ENCODE measurements at places on chromosomes 1 and 21.

- H3K27ac ChIP-seq, result no peak overlapping the region
- H3K4me1 ChIP-seq, result no peaks in the 10 kb centered on the region
- H3K36me3 ChIP-seq, result peaks cover 38% of the 10 kb centered on the region
- H3K4me3 ChIP-seq, result no peak overlapping the region
Measured at GRCh38 chr1:201876148-201876818, 12.4 kb upstream of the SHISA4 start.

DNA sequence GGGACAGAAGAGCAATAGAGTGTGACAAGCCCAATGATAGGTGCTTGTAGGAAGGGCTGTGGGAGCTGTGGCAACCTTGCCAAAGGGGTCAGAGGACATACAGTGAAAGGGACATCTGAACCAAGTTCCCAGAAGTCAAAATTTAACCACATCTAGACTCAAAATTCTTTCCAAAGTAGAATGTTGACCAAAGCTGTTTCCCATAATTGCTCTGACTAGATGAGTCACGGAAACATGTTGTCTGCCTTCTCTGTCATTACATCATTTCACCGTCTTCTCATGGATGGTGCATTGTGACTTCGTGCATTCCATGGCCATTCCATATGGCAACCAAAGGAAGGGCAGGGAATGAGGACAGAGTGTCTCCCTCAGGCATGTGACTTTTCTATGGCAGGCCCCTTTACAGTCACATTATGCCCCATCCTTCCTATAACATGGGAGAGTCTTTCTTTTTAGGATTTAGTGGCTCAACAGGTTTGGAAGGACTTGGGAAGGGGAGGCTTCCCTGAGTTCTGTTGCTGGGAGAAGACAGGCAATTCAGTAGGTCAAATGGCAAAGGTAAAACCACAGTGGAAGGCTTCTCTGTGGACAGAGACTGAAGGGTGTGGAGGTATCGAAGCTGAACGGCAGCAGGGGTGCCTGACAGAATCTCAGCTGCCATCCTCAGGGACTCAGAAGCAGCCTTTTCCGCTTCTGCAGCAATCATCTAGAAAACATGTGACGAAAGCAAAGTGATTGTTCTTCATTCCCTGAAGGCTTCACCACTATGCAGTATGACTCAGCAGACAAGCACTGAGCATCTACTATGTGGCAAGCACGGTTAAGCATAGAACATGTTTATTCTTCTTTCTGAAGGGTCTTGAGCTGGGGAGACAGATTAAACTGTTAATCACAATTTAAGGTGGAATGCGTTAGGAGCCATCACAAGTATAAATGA lies 24.7 kb downstream of the NPHS2 start:
- H3K36me3 ChIP-seq, result no peaks in the 10 kb centered on the region
- peaks cover 2% of the 10 kb centered on the region for H3K27me3 ChIP-seq
- H3K27ac ChIP-seq, result no peak overlapping the region
- no peaks in the 10 kb centered on the region for H3K4me1 ChIP-seq
- no peak overlapping the region for H3K4me3 ChIP-seq

- DNase-seq, result no peak
- H3K27ac ChIP-seq, result no peak overlapping the region
- H3K4me3 ChIP-seq, result no peak overlapping the region
- no peaks in the 10 kb centered on the region for H3K27me3 ChIP-seq
- no peaks in the 10 kb centered on the region for H3K36me3 ChIP-seq
Measured at GRCh38 chr1:69491416-69491815, 76.3 kb upstream of the LRRC7 start.

DNA sequence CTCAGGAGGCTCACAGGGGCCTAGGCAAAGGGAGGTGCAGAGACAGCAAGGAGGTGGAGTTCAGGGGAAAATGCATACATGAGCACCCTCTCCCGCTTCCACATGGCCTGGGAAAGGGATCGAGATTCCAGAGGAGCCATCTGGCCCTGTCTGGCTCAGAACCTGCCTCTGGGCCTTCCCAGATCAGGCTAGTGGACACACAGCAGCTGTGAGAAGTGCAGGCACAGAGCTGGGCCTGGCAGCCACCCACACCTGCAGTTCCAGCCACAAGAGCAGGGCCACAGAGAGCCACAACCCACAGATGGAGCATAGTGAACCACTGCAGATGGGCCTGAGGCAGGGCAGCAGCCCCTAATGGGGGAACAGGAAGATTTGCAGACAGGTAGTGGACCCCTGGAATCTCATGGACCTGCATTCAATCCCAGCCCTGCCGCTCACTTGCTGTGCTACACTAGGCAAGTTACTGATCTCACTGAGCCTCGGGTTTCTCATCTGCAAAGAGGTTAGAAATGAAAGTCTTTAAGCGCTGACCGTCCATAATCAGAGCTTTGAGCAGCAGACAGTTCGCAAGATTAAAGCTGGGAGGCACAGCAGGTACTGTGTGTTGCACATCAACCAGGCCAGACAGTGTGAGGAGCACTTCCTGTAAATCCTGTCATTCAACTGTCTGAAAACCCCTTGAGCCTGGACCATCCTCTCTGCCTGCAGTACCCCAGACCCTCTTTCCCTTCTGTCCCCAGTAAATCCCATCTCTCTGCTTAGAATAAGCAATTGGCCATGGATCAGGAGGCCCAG lies 58.0 kb downstream of the MATN1 start:
- no peak for DNase-seq
- no peaks in the 10 kb centered on the region for H3K36me3 ChIP-seq
- H3K4me1 ChIP-seq, result no peaks in the 10 kb centered on the region
- H3K27ac ChIP-seq, result no peak overlapping the region

- no peak for DNase-seq
- H3K27ac ChIP-seq, result no peak overlapping the region
- H3K4me3 ChIP-seq, result no peak overlapping the region
- H3K4me1 ChIP-seq, result no peaks in the 10 kb centered on the region
Measured at GRCh38 chr1:22210176-22210575, 67.3 kb upstream of the WNT4 start.

DNA sequence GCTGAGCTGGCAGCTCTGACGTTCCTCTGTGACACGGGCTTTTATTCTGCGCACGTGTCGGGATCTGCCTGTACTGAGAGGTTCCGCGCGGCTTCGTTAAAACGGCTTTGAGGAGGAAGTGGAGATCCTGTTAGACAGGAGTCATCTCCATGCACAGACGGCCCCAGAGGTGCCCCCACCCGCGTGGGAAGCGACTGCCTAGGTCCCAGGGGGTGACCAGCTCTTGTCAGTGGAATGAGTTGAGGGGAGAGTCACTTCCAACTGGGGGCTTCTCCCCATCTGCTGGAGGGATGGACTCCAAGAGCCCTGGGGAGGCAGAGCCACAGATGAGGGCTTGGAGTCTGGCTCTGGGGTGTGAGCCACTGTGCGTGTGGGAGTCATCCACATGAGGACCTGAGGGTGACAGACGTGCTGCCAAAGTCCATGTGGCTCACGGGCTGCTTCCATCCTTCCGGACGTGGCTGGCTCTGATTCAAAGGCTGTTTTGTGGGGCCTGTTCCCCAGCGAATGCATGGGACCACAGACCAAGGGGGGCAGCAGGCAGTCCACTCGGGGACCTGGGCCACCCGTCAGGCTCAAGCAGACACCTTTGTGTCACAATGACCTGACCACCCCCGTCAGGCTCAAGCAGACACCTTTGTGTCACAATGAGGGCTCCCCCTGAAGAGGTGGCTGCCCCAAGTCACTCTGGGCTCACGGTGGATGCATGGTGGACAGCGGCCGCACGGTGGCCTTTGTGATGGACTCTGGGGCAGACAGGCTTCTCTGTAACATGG lies 26.8 kb downstream of the PTTG1IP start:
- H3K4me1 ChIP-seq, result peaks cover 16% of the 10 kb centered on the region
- peak overlapping the region; percentile 64 for H3K4me3 ChIP-seq
- H3K36me3 ChIP-seq, result peaks cover 16% of the 10 kb centered on the region
- H3K27me3 ChIP-seq, result no peaks in the 10 kb centered on the region
- H3K27ac ChIP-seq, result peak overlapping the region; percentile 51

DNA sequence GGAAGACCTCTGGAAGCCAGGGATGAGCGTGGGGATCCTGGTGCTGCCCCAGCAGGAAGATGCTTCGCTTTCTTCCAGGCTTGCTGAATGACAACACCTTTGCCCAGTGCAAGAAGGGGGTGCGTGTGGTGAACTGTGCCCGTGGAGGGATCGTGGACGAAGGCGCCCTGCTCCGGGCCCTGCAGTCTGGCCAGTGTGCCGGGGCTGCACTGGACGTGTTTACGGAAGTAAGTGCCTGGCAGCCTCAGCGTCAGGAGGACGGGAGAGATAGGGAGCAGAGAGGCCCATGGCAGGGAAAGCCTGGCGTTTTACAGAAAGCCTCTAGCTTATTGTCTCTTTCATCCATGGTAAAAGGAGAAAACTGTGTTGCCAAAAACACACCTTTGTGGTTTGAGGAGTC lies 23.5 kb downstream of the PHGDH start:
- H3K4me3 ChIP-seq, result no peak overlapping the region
- no peak for DNase-seq
- H3K27me3 ChIP-seq, result no peaks in the 10 kb centered on the region
- H3K27ac ChIP-seq, result no peak overlapping the region
- H3K4me1 ChIP-seq, result peaks cover 4% of the 10 kb centered on the region

- no peaks in the 10 kb centered on the region for H3K36me3 ChIP-seq
- H3K4me3 ChIP-seq, result no peak overlapping the region
- H3K4me1 ChIP-seq, result no peaks in the 10 kb centered on the region
- H3K27ac ChIP-seq, result no peak overlapping the region
- DNase-seq, result no peak
Measured at GRCh38 chr21:27108228-27108627, 141.3 kb upstream of the ADAMTS5 start.

DNA sequence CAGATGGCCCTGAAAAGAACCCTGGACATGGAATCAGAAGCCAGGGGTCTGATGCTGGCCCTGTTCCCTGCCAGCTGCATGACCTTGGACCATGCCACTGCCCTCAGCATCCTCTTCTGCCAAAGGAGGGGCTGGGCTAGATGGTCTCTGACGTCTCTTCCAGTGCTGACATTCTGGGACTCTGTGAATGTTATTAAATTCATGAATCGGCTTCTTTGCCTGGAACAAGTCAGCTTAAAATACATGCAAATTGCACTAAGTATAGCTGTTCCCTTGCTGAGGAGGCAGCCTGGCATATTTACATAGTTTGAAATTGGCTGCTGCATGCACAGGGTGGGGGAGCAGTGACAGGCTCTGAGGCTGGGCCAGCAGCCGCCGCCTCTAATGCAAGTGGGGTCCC lies 23.8 kb downstream of the KCNA2 start:
- no peaks in the 10 kb centered on the region for H3K36me3 ChIP-seq
- peaks cover 4% of the 10 kb centered on the region for H3K27me3 ChIP-seq
- no peak overlapping the region for H3K4me3 ChIP-seq
- H3K4me1 ChIP-seq, result no peaks in the 10 kb centered on the region
- no peak overlapping the region for H3K27ac ChIP-seq

DNA sequence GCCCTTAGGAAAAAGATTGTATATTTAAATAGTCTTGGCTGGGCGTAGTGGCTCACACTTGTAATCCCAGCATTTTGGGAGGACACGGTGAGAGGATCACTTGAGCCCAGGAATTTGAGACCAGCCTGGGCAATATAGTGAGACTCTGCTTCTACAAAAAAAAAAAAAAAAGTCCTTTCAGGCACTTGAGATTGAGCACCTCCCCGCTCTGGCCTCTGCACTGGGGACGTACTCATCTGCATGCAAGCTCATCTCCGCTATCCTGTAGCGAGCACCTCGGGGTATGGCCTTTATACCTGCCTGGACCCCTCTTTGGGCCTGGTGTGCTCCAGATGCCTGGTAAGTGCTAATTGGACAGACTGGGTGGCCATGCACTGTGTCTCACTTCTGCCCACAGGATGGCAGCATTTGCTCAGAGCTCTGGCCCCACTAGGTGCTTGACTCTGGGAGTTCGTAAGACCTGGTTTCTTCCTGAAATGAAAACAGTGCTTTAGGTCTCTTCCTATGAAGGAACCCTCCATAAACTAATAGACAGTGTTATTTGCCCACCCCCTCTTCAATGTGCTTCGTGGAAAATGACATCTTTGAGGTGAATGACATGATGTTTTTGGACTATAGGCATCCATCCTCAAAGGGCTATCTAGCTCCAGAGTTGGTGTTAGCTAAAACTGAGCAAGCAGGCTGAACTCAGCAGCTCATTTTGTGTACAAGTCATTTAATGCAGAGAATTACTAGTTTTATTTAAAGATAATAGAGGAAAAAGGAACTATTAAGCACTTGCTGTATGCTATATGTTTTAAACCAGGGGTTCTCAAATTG lies 61.7 kb upstream of the ADAR start:
- H3K4me3 ChIP-seq, result no peak overlapping the region
- H3K36me3 ChIP-seq, result peaks cover 3% of the 10 kb centered on the region
- peaks cover 2% of the 10 kb centered on the region for H3K27me3 ChIP-seq
- DNase-seq, result peak; percentile 88
- H3K27ac ChIP-seq, result no peak overlapping the region

DNA sequence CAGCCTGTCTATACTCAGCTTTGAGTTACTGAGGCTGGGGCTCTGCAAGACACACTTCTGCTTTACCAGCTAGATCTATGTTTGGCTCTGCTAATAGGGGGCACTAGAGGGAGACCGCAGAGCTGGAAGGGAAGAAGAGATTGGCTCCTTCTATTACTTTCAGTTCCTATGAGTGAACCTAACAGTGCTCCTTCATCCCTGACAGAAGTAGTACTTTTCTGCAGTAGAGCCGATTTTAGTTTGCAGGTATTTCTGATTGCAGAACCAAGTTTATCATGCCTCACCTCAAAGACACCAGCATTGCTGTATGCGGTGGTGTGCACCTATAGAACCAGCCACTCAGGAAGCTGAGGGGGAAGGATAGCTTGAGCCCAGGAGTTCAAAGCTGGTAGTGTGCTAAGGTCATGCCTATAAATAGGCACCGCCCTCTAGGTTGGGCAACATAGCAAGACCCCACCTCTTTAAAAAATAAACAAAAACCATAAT lies 5.7 kb upstream of the ZDHHC18 start:
- peaks cover 23% of the 10 kb centered on the region for H3K4me1 ChIP-seq
- DNase-seq, result peak; percentile 29
- H3K4me3 ChIP-seq, result no peak overlapping the region
- H3K27ac ChIP-seq, result peak overlapping the region; percentile 39
- H3K27me3 ChIP-seq, result no peaks in the 10 kb centered on the region

- no peak overlapping the region for H3K4me3 ChIP-seq
- H3K4me1 ChIP-seq, result no peaks in the 10 kb centered on the region
- H3K27ac ChIP-seq, result no peak overlapping the region
- DNase-seq, result no peak
Measured at GRCh38 chr1:109295712-109296415, 10.9 kb downstream of the MYBPHL start.

- no peak for DNase-seq
- H3K36me3 ChIP-seq, result peaks cover 5% of the 10 kb centered on the region
Measured at GRCh38 chr1:217562229-217562878, 68.5 kb downstream of the GPATCH2 start.
